ENCODE measurements at places on chromosomes 6 and 20.

GRCh38 chr6:170089963-170090362 is 200.9 kb downstream of the DLL1 start:
- no peak for DNase-seq

DNA sequence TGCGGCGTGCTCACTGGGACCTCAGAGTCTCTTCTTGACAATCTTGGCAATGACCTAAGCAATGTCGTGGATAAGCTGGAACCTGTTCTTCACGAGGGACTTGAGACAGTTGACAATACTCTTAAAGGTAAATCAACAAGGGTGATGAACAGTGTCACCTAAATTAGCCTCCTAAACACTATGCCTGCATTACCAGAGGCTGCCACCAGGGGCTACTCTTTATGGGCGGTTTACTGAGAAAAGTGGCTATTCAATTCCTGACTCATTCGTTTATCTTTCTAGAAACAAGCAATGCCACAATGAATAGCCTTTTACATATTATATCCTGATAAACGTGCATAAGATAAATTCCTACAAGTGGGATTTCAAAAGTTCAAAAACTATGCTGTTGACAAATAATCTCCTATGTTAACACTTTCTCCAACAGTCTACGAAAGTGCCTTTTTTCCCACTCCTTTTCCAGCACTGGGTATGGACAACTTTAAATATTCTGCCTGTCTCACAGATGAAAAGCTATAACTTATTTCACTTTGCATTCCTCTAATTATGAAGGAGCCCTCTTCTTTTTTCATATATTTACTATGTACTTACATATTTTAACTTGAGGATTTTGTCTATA is 1.3 kb downstream of the BPIFA2 start:
- no peak for DNase-seq

DNA sequence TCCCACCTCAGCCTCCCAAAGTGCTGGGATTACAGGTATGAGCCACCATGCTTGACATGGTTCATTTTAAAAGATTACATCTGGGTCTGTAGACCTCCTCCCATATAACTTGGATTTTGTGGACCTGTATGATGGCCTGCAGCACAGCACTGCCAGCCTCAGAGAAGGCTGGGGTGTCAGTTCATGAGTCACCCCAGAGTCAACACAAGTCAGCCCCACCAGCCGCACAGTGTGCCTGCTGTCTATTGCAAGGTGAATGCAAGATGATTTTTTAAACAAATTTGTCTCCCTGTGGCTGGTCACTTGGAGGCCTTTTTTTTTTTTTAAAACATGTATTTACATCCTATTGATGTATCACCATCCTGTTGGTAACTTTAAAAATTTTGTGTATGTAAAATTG is 76.7 kb downstream of the RREB1 start:
- DNase-seq = no peak

GRCh38 chr20:46688151-46689081 is 828 bp downstream of the TP53RK start:
- DNase-seq = no peak

DNA sequence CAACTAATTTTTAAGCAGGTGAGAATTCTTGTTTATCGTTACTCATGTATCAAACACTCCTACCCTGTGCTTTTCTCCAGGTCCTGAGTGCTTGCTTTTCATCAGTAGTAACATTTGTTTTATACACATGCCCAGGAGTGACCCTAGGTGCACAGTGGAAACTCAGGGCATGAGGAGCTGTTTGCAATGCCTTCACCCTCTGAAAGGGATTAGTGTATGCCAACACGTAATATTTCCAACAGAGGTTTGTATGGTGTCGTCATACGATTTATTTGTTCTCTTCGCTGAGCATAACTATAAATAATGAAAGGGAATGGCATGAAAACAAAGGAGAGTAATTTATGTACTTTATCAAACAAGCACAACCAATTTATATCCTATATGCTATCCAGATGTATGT is 537.4 kb upstream of the MMS22L start:
- no peak for DNase-seq

- no peak for DNase-seq
Measured at GRCh38 chr6:165599596-165600487, 63.2 kb downstream of the PDE10A start.

DNA sequence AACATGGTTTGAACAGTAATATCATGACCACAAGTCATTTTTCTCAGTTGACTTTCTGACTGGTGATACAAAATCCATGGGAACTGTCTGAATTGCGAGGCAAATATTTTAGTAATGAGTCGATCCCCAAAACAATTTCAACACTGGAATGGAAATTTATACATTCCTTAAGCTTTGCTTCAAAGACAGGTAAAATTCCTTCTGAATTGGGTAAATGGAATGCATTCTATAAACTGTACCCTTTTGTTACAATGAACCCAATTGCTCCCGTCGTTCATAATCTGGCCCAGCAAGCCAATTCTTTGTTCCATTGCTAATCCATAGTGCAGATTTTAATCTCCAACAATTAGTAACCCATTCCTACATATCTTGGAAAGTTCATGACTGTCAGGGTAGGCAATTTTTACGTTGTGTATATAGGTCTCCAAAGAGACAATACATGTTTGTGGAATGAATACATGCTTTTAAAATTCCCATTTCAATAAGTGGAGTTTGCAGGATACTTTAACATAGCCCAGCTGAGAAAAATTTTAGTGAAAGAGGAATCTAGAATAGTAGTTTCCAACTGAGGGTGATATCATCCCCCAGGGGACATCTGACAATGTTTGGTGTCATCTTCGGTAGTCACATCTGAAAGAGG is 32.7 kb downstream of the CYP24A1 start:
- DNase-seq = no peak

- no peak for DNase-seq
Measured at GRCh38 chr20:35373661-35374060, 38.1 kb downstream of the UQCC1 start.

- DNase-seq = no peak
Measured at GRCh38 chr6:12331951-12332749, 42.0 kb downstream of the EDN1 start.

DNA sequence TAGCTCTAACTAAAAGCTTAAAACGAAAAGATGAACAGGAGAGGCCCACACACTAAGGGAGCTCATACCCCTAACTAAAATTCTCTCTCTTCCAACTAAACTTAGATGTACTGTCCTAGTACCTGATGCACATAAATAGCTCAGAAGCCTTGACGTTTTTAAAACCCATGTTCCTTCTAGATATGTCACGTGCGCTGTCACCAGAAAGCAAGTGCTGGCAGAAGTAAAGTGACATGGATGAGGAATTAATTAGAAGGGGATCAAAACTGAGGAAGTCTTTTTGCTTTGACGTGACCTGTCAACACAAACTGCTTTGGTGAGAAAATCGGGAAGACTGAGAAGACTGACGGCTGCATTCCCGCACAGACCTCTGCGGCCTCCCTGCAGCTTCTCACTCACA is 142.5 kb downstream of the ZMYND8 start:
- no peak for DNase-seq

GRCh38 chr6:19472153-19472552 is 365.0 kb upstream of the ID4 start:
- DNase-seq = no peak

DNA sequence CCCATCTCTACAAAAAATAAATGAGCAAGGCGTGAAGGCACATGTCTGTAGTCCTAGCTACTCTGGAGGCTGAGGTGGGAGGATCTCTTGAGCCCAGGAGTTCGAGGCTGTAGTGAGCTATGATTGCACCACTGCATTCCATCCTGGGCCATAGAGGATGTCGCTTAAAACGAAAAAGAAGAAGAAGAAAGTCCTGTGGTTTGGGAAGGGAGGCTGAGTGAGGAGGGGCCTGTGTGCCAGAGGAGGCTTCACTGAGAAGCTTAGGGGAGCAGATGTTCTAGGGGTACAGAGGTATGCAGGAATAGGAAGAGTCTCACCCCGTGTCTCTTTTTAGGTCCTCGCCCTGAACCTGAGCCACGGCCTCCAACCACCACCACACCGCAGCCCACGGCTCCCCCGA is 4.2 kb downstream of the MMP9 start:
- DNase-seq = no peak

GRCh38 chr6:141667580-141668309 is 465.0 kb upstream of the GJE1 start:
- no peak for DNase-seq
